ENCODE measurements at places on chromosomes 2 and 18.

DNA sequence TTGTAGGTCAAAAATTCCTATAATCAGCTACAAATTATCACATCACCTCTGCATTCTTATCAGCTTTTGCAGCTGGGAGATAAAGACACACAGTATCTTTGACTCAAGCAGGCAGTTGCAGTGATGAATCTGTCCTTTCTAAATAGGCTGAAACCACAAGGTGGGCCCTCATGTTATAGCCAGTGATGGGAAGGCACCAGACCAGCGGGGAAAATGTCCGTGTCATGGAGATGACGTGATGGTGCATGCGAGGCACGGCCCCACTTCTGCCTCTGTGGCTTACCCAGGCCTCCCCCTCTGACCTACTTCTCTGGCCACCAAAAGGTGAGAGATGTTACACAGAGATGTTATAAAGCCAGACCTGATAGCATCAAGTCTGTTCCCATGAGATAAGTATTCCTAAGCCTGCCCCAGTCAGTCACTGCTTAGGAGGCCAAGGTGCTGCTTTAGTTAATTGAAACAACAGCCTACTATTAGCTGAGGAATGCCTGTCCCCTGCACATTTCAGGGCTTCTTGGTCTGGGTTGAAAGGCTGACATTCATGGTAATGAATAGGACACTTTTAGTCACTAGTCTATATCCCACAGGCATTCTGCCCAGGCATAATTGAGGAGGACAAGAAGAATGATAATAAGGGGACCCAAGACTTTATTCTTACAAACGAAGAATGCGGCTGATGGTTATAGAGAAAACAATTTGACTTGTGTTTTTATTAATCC lies 327.9 kb downstream of the LPIN1 start:
- no peak for DNase-seq

GRCh38 chr18:7742224-7742623 lies 175.1 kb downstream of the PTPRM start:
- DNase-seq, result no peak

GRCh38 chr2:173278794-173279526 lies 75.7 kb upstream of the CDCA7 start:
- no peak for DNase-seq

DNA sequence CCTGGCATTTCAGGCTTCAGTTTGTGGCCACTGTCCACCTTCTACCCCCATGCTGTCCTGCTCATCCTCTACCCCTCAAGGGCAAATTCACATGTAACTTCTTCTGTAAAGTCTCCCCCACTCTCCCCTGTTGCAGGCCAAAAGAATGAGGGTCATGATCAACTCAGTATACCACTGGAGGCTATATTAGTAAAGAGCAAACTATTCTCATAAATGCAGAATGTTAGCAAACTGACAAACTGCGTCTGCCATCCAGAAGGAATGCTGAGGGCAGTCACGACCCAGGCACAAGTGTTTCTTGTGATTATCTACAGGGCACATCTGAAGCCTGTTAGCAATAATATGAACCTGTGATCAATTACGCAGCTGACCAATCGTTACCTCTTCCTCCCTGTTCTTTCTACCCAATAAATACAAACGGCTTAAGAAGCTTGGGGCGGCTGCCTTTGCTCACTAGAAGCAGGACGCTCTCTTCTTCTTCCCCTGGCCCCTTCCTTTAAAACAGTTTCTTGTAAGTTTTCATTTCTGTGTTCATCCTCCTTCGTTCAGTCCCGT lies 58.3 kb downstream of the SEPTIN10 start:
- no peak for DNase-seq

GRCh38 chr18:68893354-68893753 lies 95.5 kb downstream of the CCDC102B start:
- no peak for DNase-seq

GRCh38 chr2:12316476-12316875 lies 400.3 kb upstream of the TRIB2 start:
- no peak for DNase-seq

GRCh38 chr2:23283653-23284052 lies 101.3 kb upstream of the KLHL29 start:
- DNase-seq, result no peak

DNA sequence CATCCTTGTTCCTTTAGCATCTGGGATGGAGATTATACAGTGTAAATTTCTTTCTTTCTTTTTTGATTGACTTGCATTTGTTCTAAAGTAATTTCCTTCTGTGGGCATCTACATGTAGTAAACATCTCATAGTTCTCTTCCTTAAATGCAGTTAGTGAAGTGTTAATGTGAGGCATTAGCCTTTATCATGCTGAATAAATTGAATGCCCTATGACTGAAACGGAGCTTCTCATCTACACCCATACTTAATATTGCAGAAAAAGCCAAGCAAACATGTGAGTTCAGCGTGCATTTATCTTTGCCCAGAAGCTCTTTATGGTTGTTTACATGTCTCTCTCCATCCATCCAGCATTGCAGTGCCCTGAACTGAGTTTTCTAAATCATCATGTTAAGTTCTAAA lies 58.3 kb downstream of the LYPD1 start:
- no peak for DNase-seq

DNA sequence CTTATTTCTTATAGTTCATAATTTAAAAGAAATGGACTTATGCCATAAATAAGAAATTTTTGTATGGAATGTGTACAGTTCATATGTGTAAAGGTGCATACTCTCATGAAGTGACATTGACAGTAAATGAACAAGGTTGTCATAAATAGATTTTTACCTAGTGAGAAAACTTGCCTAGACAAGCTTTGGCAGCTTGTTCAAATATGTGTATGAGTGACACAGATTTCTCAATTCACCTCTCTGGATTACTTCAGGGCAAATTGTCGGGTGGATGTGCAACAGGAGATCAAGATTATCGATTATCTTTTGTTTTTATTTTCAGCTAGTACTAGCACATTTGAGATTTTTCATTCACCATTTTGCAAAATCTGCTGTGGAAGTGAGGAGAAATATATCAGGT lies 758.1 kb upstream of the ACVR2A start:
- DNase-seq, result no peak

- DNase-seq, result peak; percentile 73
These were observed 10.8 kb downstream of the SPDYA start for GRCh38 chr2:28821295-28821958.

DNA sequence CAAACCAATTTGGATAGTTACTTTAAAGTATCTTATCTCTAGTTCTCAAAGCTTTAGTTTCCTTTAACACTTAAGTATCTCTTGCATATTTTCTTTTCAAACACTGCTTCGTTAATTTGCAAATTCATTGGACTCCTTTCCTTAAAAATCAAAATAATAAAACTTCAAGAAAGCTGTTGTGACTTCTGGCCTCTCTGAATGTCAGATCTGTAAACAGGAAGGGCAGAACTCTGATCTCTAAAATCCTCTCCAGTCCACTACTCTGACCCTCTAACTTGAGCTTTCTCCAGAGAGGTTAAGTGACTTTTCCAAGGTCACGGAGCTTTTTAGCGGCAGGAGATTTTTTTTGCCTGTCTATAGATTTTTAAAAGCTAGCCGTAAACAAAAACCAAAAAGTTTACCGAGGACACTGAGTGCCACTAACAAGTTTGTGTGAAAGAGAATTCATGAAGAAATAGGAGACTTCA lies 155.5 kb downstream of the TGIF1 start:
- no peak for DNase-seq

- DNase-seq, result no peak
These were observed 256.5 kb downstream of the CELF4 start for GRCh38 chr18:37309059-37309458.

DNA sequence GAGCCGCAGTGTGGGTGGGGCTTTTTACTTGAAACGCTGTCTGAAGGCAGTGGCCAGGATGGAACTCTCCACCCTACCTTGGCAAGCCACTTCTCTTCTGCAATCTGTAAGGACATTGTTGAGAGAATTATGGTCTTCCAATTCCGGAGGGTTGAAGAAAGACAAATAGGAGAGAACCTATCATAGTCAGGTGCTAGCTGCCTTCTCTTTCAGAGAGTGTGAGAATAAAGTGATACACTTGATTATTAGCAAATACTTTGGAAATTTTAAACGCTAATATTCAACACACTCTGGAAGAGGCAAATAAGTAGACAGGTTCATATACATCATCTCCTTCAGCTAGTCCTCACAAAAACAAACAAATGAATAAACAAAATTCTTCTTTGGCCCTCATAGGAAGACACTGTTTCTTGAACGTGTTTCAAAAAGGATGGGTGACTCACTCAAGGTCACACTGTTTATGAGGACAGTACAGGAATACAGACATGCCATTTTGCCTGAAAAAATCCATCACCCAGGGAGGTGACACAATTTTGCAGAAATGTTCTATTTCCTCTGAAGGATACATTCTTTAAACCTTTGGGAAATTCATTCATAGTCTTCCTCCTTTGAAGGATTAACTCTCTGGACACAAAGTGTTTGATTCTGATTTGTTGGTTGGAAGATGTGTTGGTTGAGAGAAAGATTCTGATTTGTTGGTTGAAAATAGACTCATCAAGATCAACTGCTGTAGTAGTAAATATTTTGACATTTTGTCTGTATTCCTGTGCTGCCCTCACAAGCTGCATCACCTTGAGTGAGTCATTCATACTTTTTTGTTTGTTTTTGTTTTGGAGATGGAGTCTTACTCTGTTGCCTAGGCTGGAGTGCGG lies 2.2 kb upstream of the IL1RN start:
- no peak for DNase-seq

DNA sequence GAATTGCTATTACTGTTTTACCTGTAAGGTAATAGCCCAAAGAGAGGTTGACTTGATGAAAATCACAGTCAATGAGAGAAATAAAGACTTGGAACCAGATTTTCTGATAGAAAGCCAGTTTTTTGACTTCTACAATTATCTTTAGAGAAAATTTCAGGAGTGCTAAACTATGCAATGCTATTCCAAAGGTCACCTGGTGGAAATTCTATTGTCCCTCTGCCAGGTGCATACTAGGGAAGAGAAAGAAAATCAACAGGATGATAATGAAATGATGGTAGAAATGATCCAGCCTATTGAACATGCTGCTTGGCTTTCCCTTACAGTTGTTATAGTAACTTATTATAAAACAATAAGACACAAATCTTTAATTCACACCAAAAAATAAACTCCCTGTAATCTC lies 85.0 kb downstream of the FASTKD2 start:
- DNase-seq, result no peak

- DNase-seq, result no peak
These were observed 131.1 kb downstream of the FAM161A start for GRCh38 chr2:61722800-61723199.

- DNase-seq, result no peak
These were observed 385.5 kb downstream of the SETBP1 start for GRCh38 chr18:45066210-45066609.

GRCh38 chr2:54396107-54396506 lies 60.0 kb upstream of the SPTBN1 start:
- peak; percentile 77 for DNase-seq

GRCh38 chr2:239324456-239324855 lies 76.4 kb downstream of the HDAC4 start:
- no peak for DNase-seq

- DNase-seq, result no peak
These were observed 27.6 kb downstream of the FEZ2 start for GRCh38 chr2:36570416-36570815.

GRCh38 chr18:80238651-80239260 lies 8.6 kb downstream of the PARD6G start:
- DNase-seq, result no peak

DNA sequence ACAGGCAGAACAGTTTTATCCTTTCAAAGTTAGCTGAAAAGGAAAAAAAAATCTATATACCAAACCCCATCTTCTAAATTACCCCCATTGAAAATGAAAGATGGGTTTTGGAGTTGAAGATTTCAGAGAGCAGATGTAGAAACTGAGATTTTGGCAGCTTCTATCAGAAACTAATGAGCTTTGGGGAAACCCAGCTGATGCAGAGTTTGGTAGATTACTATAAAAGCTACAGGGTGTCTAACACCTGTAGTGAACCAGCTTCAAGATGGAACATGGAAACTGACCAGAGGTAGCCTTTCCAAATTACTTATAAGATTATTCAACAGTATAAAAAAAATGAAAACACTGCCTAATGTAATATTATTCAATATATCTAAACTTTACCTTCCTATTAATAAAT lies 583.1 kb downstream of the XIRP2 start:
- DNase-seq, result no peak

DNA sequence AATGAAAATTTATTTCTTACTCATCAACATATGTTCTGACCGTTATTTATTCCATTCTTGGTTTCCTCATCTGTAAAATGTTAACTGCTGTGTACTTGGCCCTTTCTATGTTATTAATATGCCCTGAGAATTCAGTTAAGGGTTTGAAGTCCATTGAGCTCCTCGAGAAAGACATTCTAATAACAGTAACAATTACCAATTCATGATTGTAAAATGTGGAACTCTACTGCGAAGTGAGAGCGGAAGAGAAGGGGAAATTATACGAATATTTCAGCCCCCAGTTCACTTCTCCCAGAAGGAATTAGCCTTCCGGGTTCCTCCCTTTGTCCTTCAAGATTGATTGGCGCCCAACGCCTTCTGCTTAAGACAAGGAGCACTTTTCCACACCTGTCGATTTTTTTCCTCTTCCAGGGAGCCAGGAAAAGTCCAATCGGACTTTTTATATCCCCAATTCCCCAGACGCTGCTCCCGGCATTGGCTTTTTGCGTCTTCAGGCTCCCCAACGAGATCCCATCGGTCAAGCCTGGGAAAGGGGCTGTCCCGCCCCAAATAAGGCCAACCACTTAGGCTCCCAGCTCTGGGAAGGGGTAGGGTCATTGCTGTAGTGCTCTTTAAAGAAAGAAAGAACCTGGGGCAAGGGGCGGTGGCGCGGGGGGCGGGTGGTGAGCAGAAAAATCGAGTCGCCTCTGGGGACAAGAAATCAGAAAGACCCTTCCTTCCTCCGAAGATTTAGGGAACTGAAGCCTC lies 1.6 kb downstream of the DSC2 start:
- DNase-seq, result peak; percentile 4

- no peak for DNase-seq
These were observed 128.9 kb downstream of the HDAC4 start for GRCh38 chr2:239271882-239272281.

DNA sequence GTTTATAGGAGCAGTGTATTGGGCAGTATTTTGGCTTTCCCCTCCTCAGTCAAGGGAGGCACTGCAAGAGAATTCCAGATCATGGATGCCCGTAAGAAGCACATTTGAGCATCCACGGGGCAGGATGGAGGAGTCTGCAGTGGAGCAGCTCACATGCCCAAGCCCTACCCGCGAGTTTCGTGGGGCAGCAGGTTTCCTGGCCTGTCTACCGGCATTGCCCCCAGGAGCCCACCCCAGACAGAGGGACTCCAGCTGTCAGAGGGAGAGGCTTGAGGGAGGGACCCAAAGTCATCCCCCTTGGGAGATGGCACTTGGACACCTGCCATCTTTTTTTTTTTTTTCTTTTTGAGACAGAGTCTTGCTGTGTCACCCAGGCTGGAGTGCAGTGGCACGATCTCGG lies 31.3 kb downstream of the TMEM177 start:
- DNase-seq, result no peak
